ENCODE measurements at places on chromosomes 12 and 14.

DNA sequence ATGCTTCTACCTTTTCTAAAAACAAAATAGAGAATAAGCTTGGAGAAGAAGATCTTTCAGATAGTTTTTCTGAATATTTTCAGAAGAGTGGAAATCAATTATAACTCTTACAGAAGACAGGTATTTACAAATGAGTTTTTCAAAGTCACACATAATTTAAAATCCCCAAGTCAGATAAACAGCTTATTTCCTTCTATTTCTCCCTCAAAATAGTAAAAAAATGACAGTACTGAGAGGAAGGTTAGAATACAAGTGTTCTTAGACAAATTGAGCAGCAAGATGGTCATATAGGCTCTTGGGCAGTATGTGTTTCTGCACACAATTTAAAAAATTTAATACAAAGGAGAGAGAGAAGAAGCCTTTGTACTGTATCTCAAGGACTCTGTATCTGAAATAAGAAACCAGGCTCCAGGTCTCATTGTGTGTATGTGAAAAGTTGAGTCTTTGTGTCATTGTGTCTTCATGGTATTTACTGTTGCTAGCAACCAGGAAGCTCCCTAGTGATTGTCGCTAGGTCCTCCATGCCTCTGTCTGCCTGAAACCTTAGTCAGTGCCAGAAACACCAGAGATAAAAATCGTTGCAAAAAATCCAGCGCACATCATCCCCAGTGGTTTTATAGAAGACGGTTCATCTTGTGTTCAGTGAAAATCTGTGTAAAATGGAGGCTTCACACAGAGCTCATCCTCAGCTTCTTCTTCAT is 12.9 kb upstream of the TUBA1A start:
- DNase-seq = no peak

- DNase-seq = no peak
Measured at GRCh38 chr14:74620497-74620921, 8.5 kb upstream of the LTBP2 start.

DNA sequence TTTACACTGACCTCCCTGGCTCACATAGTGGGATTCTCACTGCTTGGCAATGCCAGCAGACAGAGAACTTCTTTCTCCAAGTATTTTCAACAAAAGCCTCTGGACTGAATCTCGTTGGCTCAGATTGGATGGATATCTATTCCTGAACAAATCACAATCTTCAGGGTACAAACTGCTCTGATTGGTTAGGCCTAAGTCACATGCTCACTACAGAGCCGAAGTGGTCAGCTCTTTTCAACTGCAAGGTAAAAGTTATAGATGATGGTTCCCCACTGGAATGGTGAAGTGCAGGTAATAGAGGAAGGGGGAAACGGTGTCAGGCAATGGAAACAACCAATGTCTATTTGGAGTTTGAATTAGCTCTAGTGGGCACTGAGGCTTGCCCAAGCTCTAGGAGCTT is 16.7 kb upstream of the VRK1 start:
- DNase-seq = no peak

GRCh38 chr12:59119676-59120075 is 199.4 kb upstream of the LRIG3 start:
- no peak for DNase-seq

- no peak for DNase-seq
Measured at GRCh38 chr12:89756194-89756584, 47.6 kb upstream of the ATP2B1 start.

- no peak for DNase-seq
Measured at GRCh38 chr14:93543766-93544165, 113.0 kb downstream of the UNC79 start.

DNA sequence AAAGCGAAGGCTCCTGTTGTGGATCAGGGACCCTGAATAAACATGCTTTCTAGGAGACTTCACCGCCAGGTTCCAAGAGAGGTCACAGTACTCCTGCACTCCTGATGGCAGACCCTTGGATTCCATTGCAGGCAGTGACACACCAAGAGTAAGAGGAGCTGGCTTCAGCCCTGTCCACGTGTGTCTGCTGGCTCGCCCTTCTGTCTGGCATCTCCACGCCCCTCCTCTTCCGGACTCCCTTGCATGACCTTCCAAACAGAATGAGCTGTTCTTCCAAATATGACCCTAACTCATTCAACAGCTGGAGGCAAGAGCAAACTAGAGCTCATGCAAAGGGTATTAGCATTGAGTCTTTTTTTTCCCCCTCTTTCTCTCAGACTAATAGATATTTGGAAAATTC is 233.0 kb upstream of the PLEKHG7 start:
- DNase-seq = no peak

DNA sequence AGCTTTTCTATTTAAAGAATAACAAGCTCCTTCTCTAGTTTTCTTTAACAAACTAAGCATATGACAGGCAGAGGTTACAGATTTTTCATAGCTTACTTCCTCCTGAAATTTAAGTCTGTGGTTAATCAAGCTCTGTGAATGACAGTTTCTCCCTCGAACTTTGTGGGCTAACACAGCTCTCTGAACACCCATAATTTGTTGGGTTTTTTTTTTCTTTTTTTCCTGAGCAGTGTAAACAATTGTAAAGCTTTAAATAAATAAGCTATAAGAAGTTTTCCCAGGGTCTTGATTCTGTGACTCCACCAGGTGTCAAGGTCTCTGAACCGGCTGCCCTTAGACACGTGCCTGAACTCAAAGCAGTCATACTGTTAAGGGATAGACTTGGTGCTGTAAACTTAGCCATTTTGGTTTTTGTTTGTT is 128.1 kb upstream of the AMIGO2 start:
- no peak for DNase-seq

GRCh38 chr14:72416892-72417291 is 477.0 kb downstream of the DPF3 start:
- no peak for DNase-seq

DNA sequence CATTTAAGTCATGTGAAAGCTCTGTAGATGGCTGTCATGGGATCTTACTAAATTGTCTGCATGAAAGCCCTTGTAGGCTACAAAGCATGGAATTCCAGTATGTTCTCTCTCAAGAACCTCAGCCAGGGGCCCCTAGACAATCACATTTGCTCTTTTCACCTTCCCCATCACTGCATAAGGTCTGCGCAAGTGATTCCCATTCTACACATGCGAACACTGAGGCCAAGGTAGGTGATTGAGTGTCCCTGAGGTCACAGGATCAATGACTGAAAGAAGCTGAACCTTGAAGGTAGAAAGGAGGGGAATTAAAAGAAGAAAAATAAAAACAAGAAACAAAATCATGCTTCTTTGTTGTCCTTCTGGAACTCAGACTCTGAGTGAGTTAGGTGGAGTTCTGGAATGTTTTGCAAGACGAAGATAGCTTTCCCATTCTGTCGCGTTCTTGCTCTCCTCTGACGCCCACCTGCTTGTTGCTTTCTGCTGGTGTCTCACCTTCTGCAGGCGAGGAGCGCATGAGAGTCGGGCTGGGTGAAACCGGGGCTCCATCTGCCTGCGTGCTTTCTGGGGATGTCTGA is 79.9 kb downstream of the SPRING1 start:
- DNase-seq = no peak

DNA sequence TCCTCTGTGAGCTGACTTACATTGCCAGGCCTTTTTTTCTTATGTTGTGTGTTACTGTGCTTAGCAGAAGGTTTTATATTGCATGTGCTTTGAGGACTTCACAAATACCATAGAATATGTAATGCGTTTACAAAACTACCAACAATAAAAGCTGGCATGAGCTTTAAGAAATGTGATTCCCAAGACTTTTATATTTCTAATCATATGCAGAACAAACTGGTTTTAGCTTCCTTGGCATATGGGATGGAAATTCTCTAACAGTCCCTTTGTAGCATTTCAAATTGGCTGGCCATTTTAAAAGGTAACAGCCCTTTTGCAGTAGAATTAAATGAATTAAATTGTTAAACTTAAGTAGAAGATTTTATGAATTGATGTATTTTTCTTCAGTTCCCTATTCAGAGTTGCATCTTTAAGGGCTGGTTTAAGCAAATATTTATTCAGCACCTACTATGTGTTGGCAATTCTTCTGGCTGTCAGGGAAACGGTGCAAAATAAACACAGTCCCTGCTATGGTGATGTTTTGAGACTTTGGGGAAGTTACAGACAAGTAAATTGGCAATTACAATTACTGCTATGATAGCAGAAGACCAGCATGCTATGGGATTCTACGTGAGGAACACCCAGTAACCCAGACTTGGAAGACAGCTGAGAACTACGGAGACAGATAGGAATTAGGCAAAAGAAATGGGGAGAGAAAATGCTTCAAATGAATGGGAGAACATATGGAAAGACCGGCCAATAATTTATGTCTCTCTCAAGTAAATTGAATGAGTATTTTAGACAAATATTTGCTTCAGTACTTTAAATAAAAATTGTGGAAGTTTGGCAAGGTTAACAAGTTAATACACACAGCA is 446.4 kb downstream of the EGLN3 start:
- DNase-seq = no peak

DNA sequence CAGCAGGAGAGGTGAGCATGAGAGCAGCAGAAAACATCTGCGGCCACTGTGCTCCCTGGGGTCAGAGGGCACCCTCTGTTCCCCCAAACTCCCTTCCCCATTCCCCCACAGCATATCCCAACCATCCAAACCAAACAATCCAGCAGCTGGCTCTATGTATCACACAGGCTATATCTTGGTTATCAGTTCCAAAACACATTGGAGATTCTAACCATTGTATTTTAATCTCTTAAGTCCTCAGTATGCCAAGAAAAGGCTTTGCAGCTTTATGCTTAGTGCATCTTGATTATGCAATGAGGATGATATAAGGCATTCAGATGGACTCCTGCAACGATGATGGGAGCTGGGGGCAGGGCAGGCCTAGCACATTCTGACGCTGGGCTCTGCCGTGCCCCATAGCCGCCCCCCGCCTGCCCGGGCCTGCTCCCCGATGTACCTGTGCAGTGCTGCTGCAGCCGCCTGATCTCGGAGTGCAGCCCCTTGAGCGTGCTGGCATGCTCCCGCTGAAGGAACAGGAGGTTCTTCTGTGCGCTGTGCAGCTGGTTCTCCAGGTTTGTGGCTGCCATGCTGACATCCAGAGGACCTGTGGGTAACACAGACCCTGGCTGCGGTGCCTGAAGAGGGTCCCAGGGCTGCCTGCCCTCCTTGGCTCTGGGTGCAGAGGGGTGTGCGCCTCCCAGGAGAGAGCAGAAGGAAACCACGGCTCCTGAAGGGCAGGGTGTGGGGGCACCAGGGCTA is 29.6 kb downstream of the CCDC92 start:
- DNase-seq = no peak

GRCh38 chr12:84696281-84696680 is 216.3 kb downstream of the SLC6A15 start:
- DNase-seq = no peak

DNA sequence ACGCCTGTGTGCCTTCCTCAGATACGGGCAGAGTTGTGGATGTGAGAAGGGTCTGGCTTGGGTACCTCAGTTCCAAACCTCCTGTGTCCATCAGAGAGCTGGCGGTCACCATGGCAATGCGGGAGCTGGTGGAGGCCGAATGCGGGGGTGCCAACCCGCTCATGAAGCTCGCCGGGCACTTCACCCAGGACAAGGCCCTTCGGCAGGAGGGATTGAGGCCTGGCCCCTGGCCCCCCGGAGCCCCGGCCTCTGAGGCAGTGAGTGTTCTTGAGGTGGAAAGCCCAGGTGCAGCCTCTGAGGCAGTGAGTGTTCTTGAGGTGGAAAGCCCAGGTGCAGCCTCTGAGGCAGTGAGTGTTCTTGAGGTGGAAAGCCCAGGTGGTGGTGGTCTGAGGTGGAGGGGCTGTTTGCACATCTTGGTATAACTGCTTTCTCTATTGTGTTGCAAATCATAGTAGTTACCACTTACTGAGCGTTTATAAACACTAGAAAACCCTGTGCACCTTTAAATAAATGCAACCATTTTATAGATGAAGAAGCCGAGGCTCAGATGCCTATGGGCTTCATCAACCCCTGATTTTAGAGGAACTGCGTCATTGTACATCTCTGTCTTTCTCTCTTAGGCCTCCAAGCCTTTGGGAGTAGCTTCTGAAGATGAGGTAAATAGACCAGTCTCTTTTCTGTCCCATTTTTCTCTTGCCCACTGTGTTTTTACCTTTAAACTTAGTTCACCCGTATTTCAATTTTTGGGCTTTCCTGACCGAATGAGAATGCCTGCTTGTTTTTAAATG is 976 bp downstream of the PEX5 start:
- DNase-seq = peak; percentile 31

GRCh38 chr12:89414322-89414721 is 62.0 kb upstream of the DUSP6 start:
- DNase-seq = no peak

DNA sequence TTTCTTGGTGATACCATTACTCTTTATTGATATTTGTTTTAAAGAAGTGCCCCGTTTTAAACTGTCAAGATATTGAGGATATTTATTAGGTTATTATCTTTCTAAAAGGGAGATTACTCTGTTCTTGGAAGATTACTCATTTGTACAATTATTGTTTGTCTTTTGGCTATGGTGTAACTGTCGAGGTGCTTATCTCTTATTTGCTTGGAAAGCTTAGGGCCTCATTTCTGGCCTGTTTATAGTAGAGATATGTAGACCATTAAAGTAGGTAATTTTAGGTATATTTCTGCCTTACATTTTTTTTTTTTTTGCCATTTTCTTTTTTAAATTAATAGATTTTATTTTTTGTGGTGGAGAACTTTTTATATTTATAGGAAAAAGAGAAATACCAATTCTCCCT is 74.2 kb downstream of the KTN1 start:
- no peak for DNase-seq

DNA sequence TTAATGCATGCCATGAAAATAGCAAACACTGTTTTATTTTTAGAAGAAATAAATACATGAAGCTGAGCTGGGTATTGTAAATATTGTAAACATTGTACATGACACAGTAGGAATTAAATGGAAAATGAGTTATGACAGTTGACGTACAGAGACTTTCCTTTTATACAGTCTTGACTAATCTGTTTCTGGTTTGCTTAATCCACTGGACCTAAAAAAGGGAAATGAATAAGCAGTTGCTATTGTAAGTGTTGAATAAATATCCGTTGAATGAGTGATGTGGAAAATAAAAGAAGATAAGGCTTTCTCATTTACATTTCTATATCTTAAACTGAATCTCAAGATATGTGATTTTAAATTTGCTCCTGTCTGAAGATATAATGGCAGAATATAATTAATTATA is 15.0 kb downstream of the PMCH start:
- no peak for DNase-seq
